ENCODE measurements at places on chromosomes 11 and 22.

DNA sequence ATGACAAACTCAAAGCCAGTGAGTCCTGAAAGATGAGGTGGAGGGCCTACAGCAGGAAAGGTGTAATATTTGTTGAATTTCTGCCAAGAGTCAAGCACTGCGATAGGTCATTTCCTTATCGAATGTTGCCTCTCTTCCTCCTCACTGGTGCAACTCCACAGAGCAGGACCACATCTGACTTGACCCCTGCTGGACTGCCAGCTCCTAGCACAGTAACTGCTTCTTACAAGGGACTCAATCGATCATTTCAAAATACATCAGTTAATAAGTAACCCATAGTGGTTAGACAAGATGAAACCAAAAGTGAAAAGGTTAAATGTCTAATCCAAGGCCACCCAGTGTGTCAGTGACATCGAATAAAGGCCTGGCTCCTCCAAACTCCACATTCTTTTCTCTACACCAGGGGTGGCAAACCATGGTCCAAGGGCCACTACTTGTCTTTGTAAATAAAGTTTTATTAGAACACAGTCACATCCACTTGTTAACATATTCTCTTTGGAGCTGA, 98.5 kb upstream of the CSNK2A3 start:
- DNase-seq: no peak

GRCh38 chr11:126518071-126518971, 162.8 kb downstream of the ST3GAL4 start:
- DNase-seq: no peak

DNA sequence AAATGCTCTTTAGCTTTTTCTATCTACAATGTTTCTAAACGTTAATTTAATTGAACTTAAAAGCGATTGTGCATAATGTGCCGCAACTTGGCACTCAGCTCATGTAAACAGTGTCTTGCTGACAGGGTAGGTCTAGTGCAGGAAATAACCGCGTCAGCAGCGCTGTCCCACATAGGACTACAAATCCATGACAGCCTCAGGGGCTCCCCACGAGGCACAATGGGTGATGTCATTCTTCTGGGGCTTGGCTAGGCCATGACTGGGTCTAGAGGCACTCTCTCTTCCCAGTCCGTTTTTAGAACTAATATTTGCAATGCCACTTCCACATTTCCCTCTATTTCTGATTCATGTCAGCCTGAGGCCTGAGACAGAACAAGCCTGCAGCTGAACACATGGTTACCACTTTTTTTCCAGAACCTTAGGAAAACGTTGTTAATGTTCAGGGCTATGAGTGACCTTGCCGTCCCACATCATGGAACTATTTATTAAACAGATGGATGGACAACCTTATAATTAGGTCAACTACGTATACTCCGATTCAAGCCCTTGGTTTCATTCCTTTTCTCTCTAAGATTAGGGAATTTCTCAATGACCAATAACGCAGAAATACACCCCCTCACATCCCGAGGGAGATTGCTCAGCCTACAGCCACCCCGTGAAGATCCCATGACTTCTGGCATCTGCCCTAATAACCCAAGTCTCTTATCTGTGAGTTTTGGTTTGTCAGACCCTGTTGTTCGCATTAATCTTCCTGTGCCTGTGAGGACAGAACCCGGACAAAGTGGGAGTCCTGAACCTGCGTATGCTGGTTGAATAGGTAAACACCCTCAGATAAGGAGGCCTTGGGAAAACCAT, 19.4 kb upstream of the SNX32 start:
- no peak for DNase-seq

GRCh38 chr22:47624252-47625012, 862.0 kb downstream of the TBC1D22A start:
- no peak for DNase-seq

GRCh38 chr11:29578806-29579205, 438.0 kb downstream of the KCNA4 start:
- no peak for DNase-seq

- DNase-seq: no peak
Observed at GRCh38 chr11:77127920-77128691, at the start of gene MYO7A. MYO7A (plus strand) TSS chr11:77128246; CDS start chr11:77130635, 2,389 bp downstream.

DNA sequence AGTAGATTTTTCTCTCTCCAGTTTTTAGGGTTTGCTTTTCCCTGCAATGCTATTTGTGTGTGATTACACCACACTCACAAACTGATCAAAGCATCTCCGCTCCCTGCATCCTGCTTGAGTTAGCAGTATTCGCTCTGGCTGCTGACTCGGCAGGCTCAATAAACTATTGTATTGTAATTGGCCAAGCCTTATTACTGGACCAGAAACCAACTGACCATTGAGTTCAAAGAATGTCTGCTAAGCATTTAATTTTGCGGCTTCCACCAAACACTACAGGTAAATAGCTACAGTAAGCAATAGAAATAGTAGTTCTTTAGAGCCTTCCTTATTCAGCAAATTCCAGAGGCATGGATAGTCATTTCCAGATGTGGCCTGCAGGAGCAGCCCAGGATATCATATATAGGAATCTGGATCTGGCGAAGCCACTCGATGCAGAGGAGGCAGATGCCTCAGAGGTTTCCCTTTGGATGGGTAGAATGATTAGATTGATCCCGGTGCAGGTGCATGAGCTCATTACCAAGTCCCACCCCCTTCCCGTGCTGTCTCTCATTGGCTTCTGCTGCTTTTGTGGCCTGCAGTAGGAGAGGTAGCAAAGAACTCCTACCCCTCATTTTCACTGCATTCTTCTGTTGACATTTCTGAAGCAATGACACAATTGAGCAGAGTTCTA, 77.3 kb downstream of the COMMD9 start:
- DNase-seq: no peak

DNA sequence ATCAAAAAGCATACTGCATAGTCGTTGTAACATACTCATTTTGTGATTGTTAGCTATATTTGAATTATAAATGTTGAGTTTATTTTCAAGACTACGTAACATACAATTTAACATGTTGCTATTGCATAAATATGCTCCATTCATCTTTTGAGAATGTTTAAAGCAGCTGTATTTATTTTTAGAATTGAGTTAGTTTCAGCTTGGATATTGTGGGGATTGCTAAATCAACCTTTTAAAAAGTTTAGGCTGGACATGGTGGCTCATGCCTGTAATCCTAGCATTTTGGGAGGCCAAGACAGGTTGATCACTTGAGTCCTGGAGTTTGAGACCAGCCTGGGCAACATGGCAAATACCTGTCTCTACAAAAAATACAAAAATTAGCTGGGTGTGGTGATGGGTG, 288.1 kb downstream of the DYNC2H1 start:
- DNase-seq: no peak

- no peak for DNase-seq
Observed at GRCh38 chr22:36364255-36365019, 23.3 kb downstream of the MYH9 start.

DNA sequence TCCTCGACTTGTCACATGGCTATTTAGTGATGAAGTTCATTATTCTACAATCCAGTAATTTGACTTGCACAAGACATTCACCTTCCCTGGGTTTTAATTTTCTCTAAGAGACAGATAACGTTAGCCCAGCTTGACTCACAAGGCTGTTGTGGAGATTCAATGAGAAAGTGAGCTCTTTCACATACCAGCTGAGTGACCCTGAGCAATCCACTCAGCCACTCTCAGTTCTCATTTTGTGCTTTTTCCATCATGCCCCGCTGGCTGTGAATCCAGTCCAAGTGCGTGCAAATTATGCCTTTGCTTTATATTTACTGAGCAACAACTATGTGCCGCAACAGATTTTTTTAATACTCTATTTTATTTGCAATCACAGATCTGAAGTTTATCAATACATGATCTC, 176.5 kb downstream of the LARGE1 start:
- DNase-seq: no peak

DNA sequence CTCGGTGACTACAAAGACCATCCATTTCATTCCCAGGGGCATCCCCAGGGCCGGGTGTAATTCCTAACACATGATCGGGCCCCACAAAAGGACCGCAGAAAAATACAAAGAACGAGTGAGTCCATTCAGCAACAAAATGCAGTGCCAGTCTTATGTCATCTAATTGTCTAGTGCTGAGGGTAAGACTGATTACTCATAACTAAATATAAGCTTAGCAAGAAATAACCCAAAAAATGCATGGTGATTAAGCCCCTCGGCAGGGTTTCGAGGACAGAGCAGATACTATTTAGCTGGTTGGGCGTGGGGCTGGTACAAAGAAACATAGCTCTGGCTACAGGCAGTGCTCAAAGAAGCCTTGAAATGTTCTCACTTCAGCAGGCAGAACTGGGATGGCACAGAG, 1078.9 kb downstream of the OPCML start:
- DNase-seq: no peak

DNA sequence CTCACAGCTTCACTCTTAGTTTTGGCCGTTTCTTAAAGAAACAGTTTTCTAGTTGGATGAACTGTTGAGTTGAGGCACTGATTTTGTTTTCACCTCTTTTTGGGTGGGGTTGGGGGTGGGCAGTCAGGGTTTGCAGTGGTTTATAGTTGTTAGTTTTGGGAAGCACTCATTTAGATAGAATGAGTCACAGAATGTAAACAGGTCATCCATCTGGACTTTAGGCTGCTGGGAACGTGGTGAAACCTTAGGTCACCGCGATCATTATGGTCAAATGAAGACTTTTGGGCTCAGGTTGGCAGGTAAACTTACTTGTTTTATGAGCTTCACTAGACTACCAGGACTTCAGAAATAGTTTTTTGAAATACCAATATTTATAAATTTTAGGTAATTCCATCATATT, 48.4 kb downstream of the CSTPP1 start:
- no peak for DNase-seq

GRCh38 chr11:134901542-134901941, 489.5 kb upstream of the B3GAT1 start:
- no peak for DNase-seq

DNA sequence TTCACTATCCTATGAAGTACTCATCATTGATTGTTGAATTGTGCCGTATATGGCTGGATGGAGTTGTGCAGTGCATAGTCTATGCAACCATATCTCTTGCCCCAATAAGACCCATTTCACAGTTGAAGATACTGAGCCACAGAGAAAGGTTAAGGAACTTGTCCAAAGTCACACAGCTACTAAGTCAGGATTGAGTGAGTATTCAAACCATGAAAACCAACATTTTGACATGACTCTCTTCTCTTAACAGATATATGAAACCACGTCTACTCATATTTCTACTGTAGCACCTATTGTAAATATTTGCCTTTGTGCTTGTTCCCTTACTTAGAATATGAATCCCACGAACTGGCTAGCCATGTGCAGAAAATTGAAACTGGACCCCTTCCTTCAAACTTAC, 58.1 kb downstream of the MAML2 start:
- no peak for DNase-seq

DNA sequence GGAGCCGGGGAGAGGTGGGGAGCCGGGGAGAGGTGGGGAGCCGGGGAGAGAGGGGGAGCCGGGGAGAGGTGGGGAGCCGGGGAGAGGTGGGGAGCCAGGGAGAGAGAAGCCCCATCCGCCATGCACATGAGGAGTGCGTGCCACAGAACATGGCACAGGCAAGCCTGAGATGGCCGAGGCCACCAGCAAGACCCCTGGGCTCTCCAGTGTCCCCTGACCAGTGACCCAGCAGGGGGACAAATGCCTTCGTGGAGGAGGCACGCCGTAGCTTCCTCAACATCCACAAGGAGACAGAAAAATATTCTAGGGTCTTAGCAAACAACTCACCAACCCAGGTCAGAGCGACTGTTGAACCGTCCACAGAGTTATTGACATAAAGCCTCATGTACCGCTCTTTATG, 618.8 kb downstream of the TBC1D22A start:
- DNase-seq: no peak

- DNase-seq: no peak
Observed at GRCh38 chr11:102589047-102589459, 36.1 kb downstream of the MMP20 start.

- DNase-seq: no peak
Observed at GRCh38 chr11:75475767-75476650, 43.0 kb upstream of the KLHL35 start.

DNA sequence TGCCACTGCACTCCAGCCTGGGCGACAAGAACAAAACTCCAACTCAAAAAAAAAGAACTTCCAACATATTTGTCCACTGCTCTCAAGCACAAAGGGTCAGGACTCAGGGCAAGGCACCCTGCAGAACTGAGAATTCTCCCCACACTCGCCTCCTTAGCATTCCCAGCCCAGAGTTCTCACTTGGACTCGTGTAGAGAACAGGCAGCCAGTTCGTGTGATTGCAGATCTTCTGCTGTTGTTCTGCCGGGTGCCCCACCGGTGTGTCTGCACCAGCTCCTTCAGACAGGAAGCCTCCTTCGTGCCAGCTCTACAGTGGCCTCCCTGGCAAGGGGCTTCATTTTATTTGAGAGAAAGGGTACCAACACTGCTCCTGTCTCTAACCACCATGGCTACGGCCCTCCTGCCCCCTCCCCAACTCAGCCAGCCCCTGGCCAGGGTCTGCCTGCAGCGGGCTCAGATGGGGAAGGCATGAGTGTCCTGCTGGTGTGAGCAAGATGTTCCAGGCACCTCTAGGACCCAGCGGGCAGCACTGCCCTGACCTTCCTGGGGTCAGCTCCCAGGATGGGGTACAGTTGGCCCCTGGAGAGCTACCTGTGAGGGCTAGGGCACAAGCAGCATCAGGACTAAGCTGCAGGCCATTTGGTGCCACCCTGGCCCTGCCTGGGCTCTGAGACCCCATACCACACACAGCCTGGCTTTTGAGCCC, 19.5 kb upstream of the SCGB1A1 start:
- no peak for DNase-seq

- no peak for DNase-seq
Observed at GRCh38 chr11:44736791-44737190, 10.0 kb downstream of the TSPAN18 start.

- DNase-seq: no peak
Observed at GRCh38 chr22:28410050-28410816, 269.4 kb downstream of the TTC28 start.

DNA sequence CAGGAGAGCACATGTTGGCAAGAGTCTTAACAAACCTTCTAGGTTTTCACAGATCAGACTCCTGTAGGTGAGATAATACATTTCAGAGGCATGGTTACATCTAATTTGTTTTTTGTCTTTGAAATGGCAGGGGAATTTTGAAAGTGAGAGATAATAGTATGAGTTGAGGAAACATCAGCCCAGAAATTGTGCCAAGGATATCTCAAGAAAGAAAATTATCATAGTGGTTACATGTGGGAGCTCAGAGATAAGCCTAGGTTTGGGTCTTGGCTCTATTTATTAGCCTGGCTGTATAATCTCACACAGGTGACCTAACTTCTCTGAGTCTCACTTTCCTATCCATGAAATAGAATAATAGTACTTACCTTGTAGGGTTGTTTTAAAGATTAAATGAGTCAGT, 443 bp downstream of the BTBD18 start:
- no peak for DNase-seq

DNA sequence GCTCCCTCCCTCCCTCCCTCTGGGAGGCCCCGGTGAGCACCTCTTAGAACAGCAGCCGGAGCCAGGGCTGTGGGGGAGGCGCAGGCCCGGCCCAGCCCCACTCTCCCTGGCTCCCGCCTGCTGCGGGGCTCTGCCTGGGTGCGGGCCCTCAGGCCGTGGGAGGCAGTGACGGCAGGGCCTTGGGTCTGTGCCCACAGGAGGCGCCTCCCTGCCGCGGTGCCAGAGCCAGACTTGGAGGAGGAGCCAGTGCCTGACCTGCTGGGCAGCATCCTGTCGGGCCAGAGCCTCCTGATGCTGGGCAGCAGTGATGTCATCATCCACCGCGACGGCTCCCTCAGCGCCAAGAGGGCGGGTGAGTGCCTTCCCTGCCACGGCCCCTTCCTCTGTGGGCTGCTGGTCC, 9.5 kb downstream of the IRF7 start:
- no peak for DNase-seq
